ENCODE measurements at places on chromosomes 7 and 10.

GRCh38 chr7:127876393-127876792, 154.8 kb downstream of the LRRC4 start:
- DNase-seq = peak; percentile 61

GRCh38 chr10:31606841-31607240, 287.8 kb downstream of the ZEB1 start:
- no peak for DNase-seq

GRCh38 chr10:13272164-13272571, 27.7 kb downstream of the PHYH start:
- DNase-seq = no peak

GRCh38 chr10:122461729-122462532, 578 bp downstream of the HTRA1 start:
- no peak for DNase-seq

DNA sequence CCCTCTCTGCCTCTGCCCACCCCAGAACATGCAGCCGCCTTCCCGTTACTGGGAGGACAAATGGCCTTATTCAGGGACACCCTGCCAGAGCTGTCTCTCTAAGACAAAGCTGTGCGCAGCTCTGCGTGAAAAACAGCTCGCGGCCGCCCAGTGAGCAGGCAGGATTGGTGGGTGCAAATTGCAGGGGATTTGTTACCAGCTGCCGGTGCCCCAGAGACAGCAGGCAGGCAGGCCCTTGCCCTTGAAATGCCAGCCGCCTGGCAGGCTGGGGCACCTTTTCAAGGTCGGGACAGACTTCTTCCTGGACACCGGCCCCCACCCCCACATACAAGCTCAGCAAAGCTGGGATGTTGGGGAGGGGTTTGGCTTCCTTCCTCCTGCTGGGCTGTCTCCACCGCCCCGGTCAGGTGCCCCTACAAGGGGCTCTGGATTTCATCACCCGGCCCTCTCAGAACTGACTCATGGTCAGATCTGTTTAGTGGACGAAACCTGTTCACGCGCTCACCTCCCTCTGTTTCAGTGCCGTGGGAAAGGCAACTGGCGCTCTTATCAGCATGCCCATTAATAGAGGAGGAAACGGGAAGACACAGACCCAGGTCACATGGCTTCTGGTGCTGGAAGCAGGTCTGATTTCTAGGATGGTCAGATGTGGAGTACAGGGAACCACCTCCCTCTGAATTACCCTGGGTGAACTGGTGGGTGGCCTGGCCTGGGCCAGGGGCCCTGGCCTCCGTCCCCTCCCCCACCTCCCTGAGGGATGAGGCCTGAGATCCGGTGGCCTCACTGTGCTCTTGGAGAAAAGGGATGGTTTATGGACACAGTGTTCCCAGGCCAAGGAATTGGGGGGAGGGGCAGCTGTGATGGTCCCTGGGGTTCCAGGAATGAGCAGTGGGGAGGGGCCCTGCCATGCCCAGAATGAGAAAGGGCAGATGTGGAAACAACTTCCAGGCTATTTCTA, 123.9 kb upstream of the PPIF start:
- no peak for DNase-seq

DNA sequence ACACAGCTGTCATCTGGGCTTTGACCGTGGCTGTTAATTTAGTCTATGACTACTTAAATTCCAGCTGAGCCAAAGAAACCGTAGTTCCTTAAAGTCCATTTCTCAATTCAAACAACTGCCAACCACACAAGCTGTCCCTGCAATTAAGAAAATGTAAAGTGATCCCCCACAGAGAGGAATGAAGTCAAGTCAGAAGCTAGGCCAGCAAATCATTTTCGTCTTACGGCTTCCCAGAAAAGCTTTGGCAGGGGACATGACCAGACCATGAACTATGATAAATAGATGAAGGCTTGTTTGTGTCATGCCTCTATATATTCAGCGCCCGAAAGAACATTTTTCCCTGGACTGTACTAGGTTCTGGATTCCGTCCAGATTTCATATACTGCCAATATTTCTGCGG, 54.6 kb downstream of the HACD1 start:
- peak; percentile 38 for DNase-seq

- no peak for DNase-seq
These were observed 69.7 kb downstream of the CPVL start for GRCh38 chr7:29076631-29077030.

DNA sequence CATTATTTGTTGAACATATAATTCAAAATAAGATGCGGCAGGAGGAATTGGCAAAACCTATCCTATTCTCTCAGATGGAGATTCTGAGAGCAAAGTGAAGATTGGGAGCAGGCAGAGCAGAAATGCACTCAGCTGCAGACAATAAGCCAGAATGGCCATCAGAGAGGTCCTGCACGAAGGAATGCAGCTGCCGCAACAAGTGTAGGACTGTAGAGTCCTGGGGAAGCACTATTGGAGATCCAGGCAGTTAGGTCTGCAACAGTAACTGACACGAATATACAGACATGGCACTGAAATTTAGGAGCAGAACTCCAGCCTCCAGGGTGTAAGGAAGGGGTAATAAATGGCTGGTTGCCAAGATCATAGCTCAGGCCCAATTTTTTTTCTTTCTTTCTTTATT, 10.4 kb upstream of the COL1A2 start:
- no peak for DNase-seq

DNA sequence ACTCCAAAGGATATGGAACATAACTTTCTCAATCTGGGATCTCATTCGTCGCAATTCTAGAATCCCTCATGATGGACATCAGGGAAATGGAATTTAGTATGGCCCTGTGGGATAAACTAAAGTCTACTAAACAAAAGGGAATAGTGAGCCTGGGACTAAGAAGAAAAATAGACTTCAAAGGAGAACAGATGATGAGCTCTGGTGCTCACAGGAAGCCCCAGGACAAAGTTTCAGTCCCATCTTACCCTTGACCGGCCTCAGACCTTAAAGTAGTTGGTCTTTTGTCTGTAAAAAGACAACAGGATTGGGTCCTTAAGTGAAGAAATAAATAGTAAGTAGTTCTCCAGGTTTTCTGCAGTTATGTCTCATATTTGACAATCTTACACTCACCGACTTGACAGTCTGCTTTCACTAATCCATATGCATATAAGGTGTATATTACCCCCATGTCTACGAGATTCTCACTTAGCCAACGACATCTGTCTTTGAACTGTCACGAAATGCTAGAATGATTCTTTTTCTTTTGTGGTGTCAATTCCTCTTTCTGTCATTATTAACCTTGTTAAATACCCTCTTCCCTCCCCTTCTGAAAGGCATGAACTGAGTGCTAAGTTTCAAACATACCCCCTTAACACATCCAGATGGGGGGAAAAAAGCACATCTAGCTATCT, 10.9 kb upstream of the IKZF1 start:
- no peak for DNase-seq

GRCh38 chr7:113774182-113774807, 144.5 kb downstream of the PPP1R3A start:
- DNase-seq = peak; percentile 70

DNA sequence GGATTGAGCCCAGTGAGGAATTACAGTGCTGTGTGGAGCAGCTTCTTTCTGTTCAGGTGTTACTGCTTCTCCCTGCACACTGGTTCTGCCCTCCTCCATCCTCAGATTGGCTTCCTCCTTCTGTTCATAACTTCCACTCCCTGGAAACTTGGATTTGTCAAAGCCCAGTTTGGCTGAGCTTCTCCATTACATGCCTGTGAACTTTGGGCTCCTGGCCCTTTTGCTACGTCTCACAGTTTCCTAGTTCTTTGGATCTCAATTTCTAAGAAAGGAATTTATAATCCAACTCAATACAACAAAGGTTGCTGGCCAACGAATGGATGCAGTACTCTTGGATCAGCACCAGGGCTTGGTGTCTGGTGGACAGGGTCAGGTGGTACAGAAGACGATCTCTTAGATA, 318.1 kb downstream of the RPS24 start:
- DNase-seq = no peak

GRCh38 chr10:43731486-43731885, 82.8 kb upstream of the ZNF32 start:
- DNase-seq = no peak

GRCh38 chr7:12508554-12508953, 62.0 kb upstream of the SCIN start:
- DNase-seq = no peak

- no peak for DNase-seq
These were observed 59.9 kb downstream of the PDGFA start for GRCh38 chr7:459584-460373.

GRCh38 chr10:46052057-46052790, 6.2 kb upstream of the MSMB start:
- DNase-seq = no peak

GRCh38 chr7:135774284-135774683, 25.7 kb upstream of the FAM180A start:
- peak; percentile 71 for DNase-seq

DNA sequence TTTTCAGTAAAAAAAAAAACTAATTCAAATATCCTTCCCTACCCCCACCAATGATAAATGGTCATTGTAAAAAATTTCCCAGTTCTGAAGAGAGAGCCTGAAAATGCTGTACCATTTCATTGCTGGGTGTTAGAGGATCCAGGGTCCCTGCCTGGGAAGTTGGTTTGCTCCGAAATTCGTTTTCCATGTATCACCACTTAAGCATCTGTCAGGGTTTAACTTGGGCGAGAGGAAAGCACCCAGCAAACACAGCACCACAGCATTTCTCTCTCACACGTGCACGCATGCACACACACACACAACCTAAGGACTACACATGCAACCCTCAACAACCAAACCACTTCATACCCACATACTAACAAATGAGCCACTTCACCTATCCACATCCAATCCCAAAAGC, 42.1 kb upstream of the EMX2 start:
- no peak for DNase-seq

GRCh38 chr7:114783508-114783907, 138.4 kb upstream of the MDFIC start:
- no peak for DNase-seq

GRCh38 chr10:102492344-102492939, 10.1 kb downstream of the ACTR1A start:
- DNase-seq = no peak

DNA sequence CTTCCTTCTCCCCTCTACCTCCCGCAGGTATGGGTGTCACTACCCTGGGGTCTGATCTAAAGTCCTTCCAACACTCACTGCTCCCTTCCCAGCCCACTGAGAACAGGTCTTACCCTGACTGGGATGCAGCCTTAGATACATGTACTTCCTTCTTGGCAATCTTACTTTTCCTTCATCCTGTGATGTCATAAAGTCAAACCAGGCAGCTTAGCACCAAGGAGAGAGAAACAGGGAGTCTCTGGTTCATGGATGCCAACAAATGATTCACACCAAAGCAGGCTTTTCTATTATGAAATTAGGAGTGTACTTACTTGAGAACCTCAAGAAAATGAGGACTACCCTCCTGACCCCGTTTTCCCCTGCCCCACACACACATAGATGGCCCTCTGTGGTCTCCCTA, 111.0 kb upstream of the KMT2E start:
- no peak for DNase-seq

GRCh38 chr7:73904219-73905137, 43.5 kb downstream of the TMEM270 start:
- peak; percentile 43 for DNase-seq

GRCh38 chr7:91149341-91150246, 114.6 kb upstream of the FZD1 start:
- no peak for DNase-seq

- no peak for DNase-seq
These were observed 50.4 kb downstream of the FAM171A1 start for GRCh38 chr10:15320522-15321203.

- DNase-seq = no peak
These were observed 76.7 kb downstream of the IGF2BP3 start for GRCh38 chr7:23393636-23394035.

DNA sequence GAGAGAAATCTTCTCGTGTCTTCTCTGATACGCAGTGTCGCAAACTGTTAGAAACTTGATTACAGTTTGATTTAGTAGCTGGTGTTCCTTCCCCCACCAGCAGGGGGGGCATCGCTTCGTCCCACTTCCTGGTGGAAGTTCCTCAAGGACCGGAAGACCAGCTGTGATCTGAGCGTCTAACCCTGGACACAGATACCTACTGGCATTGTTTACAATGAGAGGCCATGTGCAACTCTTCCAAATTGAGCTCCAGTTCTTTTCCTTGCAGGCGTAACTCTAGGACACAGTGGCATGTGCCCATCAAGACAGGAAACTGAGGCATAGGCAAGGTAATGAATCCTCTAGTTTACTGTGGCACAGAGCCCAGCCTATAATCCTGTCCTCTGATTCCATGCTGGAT, 219.0 kb downstream of the CCDC3 start:
- peak; percentile 22 for DNase-seq

DNA sequence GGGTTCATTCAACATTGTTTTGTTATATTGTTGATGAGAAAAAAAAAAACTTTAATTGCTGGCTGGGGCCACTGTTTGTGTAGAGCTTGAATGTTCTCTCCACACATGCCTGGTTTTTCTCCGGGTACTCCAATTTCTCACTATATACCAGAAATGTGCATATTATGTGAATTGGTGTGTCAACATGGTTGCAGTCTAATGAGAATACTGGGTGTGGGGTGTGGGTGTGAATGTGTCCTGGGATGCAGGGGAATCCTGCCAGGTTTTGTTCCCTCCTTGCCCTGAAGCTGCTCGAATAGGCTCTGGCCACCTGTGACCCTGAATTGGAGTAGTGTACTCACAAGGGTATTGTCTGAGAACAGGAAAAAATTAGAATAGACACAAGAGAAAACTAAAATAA, 81.4 kb downstream of the VIM start:
- DNase-seq = no peak

DNA sequence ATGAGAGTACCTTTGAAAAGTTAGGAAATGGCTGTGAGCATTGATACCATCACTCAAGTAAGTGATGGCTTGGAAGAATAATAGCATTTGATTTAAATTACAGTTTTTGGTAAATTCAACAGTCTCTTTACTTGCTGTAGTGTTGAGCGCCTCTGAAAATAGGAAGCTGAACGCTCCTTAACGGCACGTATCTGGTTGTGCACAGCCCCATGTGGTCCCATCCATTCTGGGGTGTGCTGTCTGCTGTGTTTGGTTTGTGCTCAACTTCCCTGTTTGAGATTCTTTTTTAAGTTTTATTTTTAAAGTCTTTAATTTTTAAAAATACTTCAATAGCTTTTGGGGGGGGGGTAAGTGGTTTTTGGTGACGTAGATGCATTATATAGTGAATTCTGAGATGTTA, 51.5 kb downstream of the DNAJB6 start:
- no peak for DNase-seq

- no peak for DNase-seq
These were observed 19.7 kb downstream of the FAM53B start for GRCh38 chr10:124724279-124725027.

GRCh38 chr7:23476286-23477156, 6.2 kb upstream of the IGF2BP3 start:
- no peak for DNase-seq

- DNase-seq = no peak
These were observed 8.1 kb downstream of the SGMS1 start for GRCh38 chr10:50615658-50616057.

GRCh38 chr10:30671026-30671616, 41.6 kb upstream of the LYZL2 start:
- DNase-seq = peak; percentile 63

GRCh38 chr10:22365233-22365632, 19.9 kb downstream of the SPAG6 start:
- no peak for DNase-seq

GRCh38 chr7:117858712-117859111, 14.5 kb downstream of the CTTNBP2 start:
- peak; percentile 62 for DNase-seq

- DNase-seq = peak; percentile 24
These were observed 18.9 kb upstream of the ZNF212 start for GRCh38 chr7:149220534-149220933.

Data from HCEC 1CT (cell line).